ENCODE measurements at places on chromosomes 3 and 15. TPM values are rescaled to one million over a fixed set of nuclear protein-coding genes. Genes with fewer than 3 reads are reported as not detected.

DNA sequence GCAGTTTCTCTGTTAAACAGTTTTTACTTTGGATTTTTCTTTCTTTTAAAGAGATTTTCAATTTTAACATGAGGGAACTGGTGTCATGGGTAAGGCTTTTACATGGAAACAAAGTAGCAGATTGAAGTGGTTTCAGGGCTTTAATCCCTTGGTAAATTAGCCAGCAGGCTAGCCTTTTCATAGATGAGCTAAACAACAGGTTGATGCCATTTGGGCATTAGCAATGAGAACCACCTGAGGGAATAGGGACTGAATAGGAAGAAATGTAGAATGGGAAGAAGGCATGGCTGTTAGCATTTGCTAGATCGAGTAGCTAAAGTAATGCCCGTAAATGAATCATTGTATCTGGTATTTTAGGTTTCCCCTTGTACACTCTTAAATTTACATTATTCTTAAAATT lies 165.5 kb upstream of the MLF1 start:
- DNase-seq = no peak

GRCh38 chr15:58650102-58650501 lies 99.4 kb downstream of the ADAM10 start:
- DNase-seq = no peak

- DNase-seq = no peak
Observed at GRCh38 chr3:110405830-110406585, 665.6 kb upstream of the NECTIN3 start.

DNA sequence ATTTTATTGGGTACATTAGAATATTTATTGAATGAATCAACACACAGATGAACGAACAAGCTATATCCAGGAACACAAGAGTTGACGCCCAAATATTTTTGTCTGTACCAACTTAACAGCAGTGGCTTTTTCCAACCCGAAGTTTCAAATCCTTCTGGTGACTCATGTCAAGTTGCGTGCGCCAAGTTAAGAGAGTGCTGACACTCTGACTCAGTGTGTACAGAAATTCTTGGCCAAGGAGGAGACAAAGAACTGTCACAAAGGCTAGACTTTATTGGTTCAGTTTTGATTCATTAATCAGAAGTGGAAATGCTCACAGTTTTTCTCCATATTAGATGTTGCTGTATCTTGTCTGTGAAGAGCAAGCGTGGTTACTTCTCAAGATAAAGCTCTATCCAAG lies 59.6 kb upstream of the TSC22D2 start:
- DNase-seq = no peak

DNA sequence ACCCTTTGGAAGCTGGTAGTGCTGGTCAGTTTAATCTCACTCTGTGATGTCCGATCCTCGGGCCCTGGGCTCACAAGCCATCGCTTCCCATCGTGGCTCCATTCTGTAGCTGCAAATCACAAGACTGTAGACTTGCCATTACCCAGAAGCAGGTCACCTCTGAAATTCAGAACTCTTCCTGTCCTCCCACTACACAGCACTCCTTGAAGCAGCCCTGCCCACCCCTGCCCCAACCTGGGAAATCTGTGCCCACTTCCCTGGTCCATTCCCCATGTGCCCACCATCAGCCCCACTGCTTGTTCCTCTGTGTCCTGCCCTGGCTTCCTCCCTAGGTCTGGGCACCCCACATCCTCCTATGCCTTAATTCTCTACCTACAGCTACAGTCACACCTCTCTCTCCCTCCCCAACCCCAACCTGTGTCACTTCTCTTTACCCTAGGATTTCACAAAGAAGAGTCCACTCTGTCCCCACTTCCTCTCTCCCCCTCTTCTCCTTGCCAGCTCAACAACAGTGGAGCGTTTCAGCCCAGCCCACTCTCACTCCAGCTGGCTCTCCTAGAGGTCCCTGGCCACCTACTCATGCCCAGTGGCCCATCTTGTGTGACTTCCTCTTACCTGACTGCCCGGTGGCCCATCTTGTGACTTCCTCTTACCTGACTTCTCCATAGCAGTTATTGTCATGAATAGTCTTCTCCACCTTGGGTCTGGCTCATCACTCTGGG lies 8.3 kb downstream of the ZNF710 start:
- DNase-seq = no peak

- no peak for DNase-seq
Observed at GRCh38 chr3:14371573-14372474, 30.6 kb upstream of the SLC6A6 start.

DNA sequence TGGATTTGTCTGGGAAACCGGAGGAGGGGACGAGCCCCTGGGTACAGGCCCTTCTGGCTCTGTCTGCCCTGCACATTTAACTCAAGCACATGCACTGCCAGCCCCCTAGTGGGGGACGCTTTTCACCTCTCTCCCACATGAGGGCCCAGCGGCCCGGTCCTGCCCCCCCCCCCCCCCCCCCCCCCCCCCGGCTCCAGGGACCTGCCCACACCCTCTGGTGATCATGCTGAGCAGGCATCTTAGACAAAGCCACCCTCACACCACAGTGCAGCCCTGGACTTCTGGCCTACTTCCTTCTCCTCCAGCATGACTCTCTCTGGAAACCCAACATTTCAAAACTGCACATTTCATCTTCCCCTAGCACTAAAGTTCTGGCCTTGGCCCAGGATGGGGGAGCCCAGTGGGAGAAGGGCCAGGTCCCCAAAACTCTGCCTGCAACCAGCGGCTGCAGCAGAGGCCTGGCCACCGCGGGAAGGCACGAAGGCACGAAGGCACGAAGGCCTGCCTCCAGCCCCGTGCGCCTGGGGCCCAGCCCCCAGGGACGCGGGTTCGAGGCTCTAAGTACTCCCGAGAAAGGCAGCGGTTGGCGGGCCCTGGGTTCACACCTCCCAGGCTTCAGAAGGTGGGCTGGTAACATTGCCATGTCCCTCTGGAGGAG lies 14.1 kb downstream of the KLF15 start:
- DNase-seq = no peak

GRCh38 chr3:13600950-13601691 lies 52.2 kb downstream of the FBLN2 start:
- no peak for DNase-seq

GRCh38 chr3:159629329-159630084 lies 359.1 kb upstream of the IL12A start:
- no peak for DNase-seq

DNA sequence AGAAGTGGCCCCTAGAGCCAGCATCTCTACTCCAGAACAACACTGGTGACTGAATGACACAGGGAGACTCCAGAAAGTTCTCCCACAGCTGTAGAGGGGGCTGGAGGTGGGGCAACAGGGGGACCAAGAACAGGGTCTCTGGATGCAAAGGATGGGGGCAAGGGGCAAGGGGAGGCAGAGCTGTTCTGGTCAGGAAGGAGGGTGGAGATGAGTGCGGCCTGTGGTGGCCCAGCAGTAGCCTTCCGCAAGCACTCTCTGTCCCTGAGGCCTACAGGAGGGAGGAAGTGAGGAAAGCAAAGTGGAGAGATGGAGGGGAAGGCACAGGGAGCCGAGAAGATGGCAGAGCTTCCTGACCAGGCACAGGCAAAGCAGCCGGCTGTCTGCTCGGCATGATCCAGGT lies 56.5 kb downstream of the HOMER2 start:
- DNase-seq = no peak

DNA sequence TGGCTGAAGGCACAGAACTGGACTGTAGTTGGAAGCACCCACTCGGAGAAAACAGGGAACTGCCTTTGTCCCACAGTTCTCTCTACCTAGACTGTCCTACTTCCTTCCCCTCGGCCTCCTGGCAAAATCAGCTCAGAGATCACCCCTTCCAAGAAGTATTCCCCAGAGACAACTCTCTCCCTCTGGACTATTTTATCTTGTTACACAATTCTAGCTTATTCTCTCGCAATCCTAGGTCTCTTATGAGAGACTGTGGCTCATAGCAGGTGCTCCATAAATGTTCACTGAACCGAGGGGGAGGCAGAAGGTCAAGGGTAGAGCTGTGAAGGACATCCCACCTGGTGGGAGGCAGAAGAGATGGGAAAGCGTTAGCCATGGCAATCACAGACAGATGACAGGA lies 10.6 kb downstream of the HEG1 start:
- DNase-seq = no peak

GRCh38 chr3:172550347-172550943 lies 27.2 kb upstream of the TNFSF10 start:
- DNase-seq = no peak

DNA sequence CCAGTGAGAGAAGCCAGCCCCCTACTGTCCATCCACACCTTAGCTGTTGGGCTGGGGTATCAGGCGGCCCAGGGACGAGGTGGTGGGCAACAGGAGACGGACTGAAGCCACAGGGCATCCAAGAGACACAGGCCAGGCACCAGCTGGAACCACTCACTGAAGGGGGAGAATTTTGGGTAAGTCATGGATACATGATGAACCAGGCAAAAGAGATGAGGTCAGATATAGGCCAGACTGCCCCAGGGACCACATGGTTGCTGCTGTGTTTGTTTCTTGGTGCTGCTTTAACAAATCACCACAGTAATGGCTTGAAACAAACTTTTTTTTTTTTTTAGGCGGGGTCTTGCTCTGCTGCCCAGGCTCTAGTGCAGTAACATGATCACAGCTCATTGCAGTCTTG lies 66.4 kb downstream of the SEMA5B start:
- no peak for DNase-seq

GRCh38 chr3:159499031-159499793 lies 489.4 kb upstream of the IL12A start:
- DNase-seq = no peak

DNA sequence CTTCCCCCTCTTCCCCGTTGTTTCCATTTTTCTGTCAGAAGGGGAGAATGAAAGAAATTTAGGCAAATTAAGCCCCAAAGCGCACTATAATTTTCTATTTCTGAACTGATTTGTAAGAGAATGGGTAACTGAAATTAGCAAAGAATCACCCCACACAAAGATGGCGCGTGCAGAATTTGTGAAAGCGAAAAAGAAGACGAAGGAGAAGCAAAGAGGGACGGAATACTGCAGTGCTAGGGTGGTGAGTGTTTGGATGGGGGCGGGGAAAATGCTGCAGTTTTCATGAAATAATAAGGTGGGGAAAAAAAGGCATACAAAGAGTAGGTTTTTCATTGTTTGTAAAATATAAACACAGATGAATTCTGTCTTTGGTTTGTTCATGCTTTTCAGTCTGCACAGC lies 4.6 kb upstream of the CTNNB1 start:
- no peak for DNase-seq

GRCh38 chr15:94383706-94384105 lies 152.3 kb downstream of the MCTP2 start:
- no peak for DNase-seq

DNA sequence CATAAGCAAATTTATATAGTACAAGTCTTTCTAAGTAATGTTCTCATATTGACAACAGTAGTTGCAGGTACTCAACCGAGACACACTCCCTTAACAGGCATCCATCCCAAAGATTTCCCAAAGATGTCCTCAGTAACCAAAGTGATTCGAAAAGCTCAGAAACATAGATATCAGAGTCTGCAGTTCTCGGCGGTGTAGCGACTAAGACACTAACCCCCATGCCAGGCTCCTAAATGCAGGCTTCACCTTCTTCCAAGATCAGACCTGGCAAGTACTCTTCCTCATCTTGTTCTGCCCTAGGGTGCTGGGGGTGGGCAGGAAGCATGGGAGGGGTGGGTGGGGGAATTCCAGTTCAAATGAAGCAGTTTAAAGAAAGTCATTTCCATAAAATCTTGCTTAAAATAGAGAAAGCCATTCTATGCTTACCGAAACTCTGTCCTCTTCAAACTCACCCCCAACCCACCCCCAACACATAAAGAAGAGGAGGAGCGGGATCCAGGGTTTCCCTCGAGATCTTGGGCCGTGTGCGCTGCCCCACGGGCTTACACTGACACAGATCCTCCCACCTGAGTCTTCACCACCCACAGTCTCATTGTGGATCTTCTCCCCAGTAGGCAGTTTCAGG lies 59.0 kb upstream of the BCL6 start:
- DNase-seq = no peak

- no peak for DNase-seq
Observed at GRCh38 chr15:68385671-68386586, 46.0 kb downstream of the ITGA11 start.

DNA sequence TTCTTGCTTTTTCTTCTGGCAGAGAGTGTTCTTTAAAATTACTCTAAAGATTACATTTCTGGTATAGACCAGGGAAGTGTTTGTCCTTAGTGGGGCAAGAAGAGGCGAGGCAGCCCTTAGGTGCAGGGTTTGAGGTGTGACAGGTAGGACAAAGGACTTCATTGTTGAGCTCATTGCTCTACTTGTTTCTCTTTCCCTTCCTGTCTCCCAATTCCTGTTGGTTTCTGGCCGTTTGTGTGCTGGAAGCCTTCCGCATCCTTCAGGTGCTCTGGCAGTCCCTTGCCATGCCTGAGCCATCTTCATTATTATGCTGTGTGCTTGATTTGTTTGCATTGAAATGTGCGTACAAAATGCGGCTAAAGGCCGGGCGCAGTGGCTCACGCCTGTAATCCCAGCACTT lies 85.1 kb downstream of the CCK start:
- no peak for DNase-seq

GRCh38 chr15:101124731-101125451 lies 127.0 kb downstream of the CHSY1 start:
- no peak for DNase-seq

- no peak for DNase-seq
Observed at GRCh38 chr3:9142362-9142761, 107.1 kb downstream of the SRGAP3 start.

- no peak for DNase-seq
Observed at GRCh38 chr3:177262396-177262795, 65.1 kb upstream of the TBL1XR1 start.

DNA sequence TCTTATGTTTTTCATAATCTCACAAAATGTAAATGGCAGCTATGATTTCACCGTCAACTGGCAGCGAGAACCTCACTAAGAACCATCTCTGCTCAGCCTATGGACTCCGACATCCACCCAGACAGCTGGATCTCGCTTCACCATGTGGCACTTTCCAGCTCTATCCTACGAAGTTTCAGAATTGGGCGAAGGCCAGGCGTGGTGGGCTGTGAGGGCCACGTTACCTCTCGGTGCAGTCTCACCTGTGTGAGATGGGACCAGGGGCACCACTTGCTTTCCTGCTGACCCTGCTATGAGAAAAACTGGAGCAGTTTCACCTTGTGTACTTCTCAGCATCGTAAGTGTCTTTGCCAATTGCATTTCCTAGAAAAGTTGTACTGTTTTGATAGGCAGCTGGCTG lies 32.3 kb downstream of the CHDH start:
- DNase-seq = no peak

- no peak for DNase-seq
Observed at GRCh38 chr3:189100866-189101265, 70.9 kb upstream of the TPRG1 start.

The LNP1 gene
- total RNA-seq = 1.2 TPM

The LMCD1 gene
- 23.9 TPM for total RNA-seq

The ITPR1 gene
- 12.5 TPM for total RNA-seq

The CD80 gene
- not detected for total RNA-seq

The HYKK gene
- total RNA-seq = 1.2 TPM

The ZBED2 gene
- total RNA-seq = 1.3 TPM

The GP9 gene
- not detected for total RNA-seq

The LRRN1 gene
- total RNA-seq = not detected

The GABRB3 gene
- total RNA-seq = 0.05 TPM

The VPS39 gene
- 57.1 TPM for total RNA-seq

The MESP1 gene
- 1.5 TPM for total RNA-seq

Data from glomerular endothelial cell (primary cell).